ENCODE measurements at places on chromosomes 5 and 9. TPM values are rescaled to one million over a fixed set of nuclear protein-coding genes. Genes with fewer than 3 reads are reported as not detected.

Gene MEIKIN
- not detected for polyA plus RNA-seq

Gene LHX2
- 0.72 TPM for polyA plus RNA-seq

Gene INIP
- 4.6 TPM for polyA plus RNA-seq

Gene CDH9
- polyA plus RNA-seq = 1.0 TPM

Gene CYLC2
- polyA plus RNA-seq = not detected

Gene SLC36A1
- 13.3 TPM for polyA plus RNA-seq

- H3K4me1 ChIP-seq = peaks cover 5% of the 10 kb centered on the region
- H3K27me3 ChIP-seq = no peaks in the 10 kb centered on the region
- no peak for DNase-seq
- no peak overlapping the region for H3K27ac ChIP-seq
- H3K4me3 ChIP-seq = no peak overlapping the region
Measured at GRCh38 chr5:87951661-87952060, 317.0 kb downstream of the TMEM161B start.

- H3K27ac ChIP-seq = no peak overlapping the region
- H3K36me3 ChIP-seq = no peaks in the 10 kb centered on the region
- DNase-seq = no peak
- H3K27me3 ChIP-seq = peaks cover 3% of the 10 kb centered on the region
- no peak overlapping the region for H3K4me3 ChIP-seq
- no peaks in the 10 kb centered on the region for H3K4me1 ChIP-seq
Measured at GRCh38 chr5:178069909-178070308, 43.4 kb upstream of the N4BP3 start.

DNA sequence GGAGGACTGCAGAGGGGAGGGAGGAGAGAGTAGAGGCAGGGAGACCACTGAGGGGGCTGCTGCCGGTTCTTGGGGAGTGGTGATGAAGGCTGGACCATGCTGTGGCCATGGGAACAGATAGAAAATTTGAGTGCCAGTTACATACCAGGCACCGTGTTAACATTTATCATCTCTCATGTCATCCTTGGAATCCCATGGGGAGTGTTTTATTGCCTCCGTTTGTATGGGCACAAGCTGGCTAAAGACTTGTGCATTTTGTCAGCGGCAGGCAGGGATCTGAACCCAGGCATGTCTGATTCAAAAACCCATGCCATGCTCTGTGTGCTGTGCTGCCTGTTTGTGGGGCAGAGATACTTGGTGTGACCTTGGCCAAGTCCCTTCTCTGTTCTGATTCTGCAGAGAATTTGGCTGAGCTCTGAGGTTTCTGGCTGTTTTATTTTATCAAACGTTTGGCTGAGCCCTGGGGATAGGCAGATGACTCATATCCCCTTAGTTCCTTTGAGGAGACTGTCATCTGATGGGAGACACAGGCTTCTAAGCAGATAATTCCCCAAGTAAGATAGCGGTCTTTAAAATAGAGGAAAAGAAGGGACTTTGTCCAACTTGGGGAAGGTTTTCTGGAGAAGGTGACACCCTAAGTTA lies 22.2 kb downstream of the COL27A1 start:
- H3K36me3 ChIP-seq = no peaks in the 10 kb centered on the region
- H3K27ac ChIP-seq = no peak overlapping the region
- H3K4me1 ChIP-seq = no peaks in the 10 kb centered on the region
- no peak overlapping the region for H3K4me3 ChIP-seq
- H3K27me3 ChIP-seq = no peaks in the 10 kb centered on the region

- DNase-seq = no peak
- no peaks in the 10 kb centered on the region for H3K4me1 ChIP-seq
- no peak overlapping the region for H3K27ac ChIP-seq
- H3K36me3 ChIP-seq = no peaks in the 10 kb centered on the region
- H3K27me3 ChIP-seq = no peaks in the 10 kb centered on the region
Measured at GRCh38 chr9:27672718-27673117, 99.4 kb upstream of the C9orf72 start.

GRCh38 chr5:32831624-32832023 lies 120.5 kb downstream of the NPR3 start:
- no peak overlapping the region for H3K4me3 ChIP-seq
- no peaks in the 10 kb centered on the region for H3K36me3 ChIP-seq
- H3K27me3 ChIP-seq = no peaks in the 10 kb centered on the region
- no peak overlapping the region for H3K27ac ChIP-seq
- no peaks in the 10 kb centered on the region for H3K4me1 ChIP-seq

DNA sequence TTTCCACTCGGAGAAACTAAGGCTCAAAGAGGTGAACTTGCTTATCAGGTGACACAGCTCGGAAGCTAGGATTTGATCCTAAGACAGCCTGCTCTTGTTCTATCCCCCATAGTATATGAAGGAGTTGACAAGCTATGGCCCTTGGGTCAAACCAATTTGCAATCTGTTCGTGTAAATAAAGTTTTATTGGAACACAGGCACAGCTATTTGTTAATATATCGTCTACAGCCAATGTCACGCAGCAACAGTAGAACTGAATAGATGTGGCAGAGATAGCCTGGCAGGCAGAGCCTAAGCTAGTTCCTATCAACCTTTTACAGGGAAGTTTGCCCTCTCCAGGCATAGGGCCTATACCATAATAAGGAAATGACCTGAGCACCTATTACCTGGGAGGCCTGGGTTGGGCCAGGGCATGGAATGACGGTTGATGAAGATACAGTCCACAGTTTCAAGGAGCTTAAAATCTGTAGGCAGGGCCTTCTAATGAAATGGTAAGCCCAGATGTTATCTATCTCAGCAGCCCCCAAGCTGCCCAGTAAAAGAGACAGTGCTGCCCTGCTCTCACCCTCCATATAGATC lies 179.0 kb downstream of the TTLL11 start:
- no peak for DNase-seq
- no peak overlapping the region for H3K4me3 ChIP-seq
- H3K36me3 ChIP-seq = no peaks in the 10 kb centered on the region
- no peaks in the 10 kb centered on the region for H3K27me3 ChIP-seq
- H3K4me1 ChIP-seq = no peaks in the 10 kb centered on the region

GRCh38 chr5:83340511-83340918 lies 131.0 kb upstream of the VCAN start:
- no peak overlapping the region for H3K4me3 ChIP-seq
- H3K4me1 ChIP-seq = 0 out of 2 replicates have a peak, but pooled peaks cover 2% of the 10 kb centered on the region
- no peaks in the 10 kb centered on the region for H3K27me3 ChIP-seq

DNA sequence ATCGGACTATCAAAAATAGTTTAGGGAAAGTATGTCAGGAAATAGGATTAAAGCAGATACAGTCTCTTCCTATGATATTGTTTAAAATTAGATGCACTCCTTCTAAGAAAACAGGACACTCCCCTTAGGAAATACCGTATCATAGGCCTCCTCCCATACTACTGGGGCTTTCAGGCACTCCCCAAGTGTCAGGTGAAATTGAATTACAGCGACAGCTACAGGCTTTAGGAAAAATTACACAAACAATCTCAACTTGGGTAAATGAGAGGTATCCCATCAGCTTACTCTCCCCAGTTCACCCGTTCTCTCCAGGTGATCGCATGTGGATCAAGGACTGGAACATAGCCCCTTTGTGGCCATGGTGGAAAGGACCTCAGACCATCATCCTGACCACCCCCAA lies 110.4 kb upstream of the EPB41L4A start:
- no peaks in the 10 kb centered on the region for H3K27me3 ChIP-seq
- H3K4me1 ChIP-seq = 0 out of 2 replicates have a peak, but pooled peaks cover 2% of the 10 kb centered on the region

GRCh38 chr5:50623666-50624065 lies 42.8 kb upstream of the PARP8 start:
- H3K27me3 ChIP-seq = no peaks in the 10 kb centered on the region
- no peaks in the 10 kb centered on the region for H3K36me3 ChIP-seq
- DNase-seq = no peak
- H3K27ac ChIP-seq = no peak overlapping the region
- no peaks in the 10 kb centered on the region for H3K4me1 ChIP-seq

DNA sequence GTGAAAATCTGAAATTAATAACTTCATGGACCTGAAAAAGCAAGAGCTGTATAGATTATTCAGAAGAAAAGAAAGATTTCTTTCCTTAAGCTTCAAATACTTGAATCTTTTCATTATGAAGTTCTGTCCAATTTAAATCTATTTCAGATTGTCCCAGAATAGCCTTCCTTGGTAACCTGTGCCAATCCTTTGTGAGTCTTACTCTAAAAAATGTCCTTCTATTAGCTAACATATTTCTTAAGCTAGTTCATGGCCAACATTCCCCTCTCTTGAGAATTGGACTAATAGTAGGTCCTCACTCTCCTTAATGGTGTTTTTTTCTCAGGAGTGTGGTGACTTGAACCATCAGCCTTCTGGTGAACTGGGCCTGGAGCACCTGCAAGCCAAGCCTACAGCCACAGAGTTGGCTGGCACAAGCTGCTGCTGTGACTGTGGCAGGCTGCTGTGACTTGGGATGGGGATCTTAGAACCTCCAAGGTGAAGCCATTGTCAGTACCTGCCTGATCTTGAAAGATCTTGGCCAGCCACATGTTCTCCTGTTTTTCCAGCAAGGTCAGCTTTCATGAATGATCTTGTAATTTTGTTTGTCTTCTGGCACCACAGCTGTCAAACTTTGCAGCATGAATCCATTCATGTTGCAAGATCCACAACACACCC lies 262.6 kb upstream of the MAP3K1 start:
- H3K36me3 ChIP-seq = no peaks in the 10 kb centered on the region
- H3K27me3 ChIP-seq = no peaks in the 10 kb centered on the region
- no peak overlapping the region for H3K4me3 ChIP-seq
- DNase-seq = no peak
- no peak overlapping the region for H3K27ac ChIP-seq
- H3K4me1 ChIP-seq = no peaks in the 10 kb centered on the region

DNA sequence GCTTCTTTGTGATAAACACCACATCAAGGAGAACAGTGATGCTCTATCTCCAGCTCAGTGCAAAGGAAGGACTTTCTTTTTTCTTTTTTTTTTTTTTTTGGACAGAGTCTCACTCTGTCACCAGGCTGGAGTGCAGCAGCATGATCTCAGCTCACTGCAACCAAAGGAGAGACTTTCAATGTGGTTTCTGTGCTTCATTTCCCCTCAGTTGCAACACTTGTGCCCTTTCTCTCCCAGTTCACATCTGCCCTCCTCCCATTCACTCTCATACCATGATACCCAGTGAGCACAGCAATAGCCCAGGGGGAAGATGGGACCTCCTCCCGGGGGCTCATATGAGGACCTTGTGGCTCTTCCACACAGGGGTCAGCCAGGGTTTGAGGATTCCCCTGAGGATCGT lies 110.0 kb downstream of the MTRR start:
- no peaks in the 10 kb centered on the region for H3K27me3 ChIP-seq
- DNase-seq = no peak
- no peak overlapping the region for H3K4me3 ChIP-seq
- no peaks in the 10 kb centered on the region for H3K36me3 ChIP-seq

GRCh38 chr5:54602475-54602874 lies 84.9 kb downstream of the SNX18 start:
- no peak for DNase-seq
- no peaks in the 10 kb centered on the region for H3K36me3 ChIP-seq
- no peak overlapping the region for H3K4me3 ChIP-seq
- no peaks in the 10 kb centered on the region for H3K27me3 ChIP-seq
- H3K27ac ChIP-seq = no peak overlapping the region

GRCh38 chr9:87270221-87270847 lies 227.3 kb upstream of the DAPK1 start:
- no peaks in the 10 kb centered on the region for H3K36me3 ChIP-seq
- no peak overlapping the region for H3K4me3 ChIP-seq
- no peak for DNase-seq
- no peaks in the 10 kb centered on the region for H3K4me1 ChIP-seq
- H3K27me3 ChIP-seq = no peaks in the 10 kb centered on the region

- H3K36me3 ChIP-seq = no peaks in the 10 kb centered on the region
- no peak overlapping the region for H3K27ac ChIP-seq
Measured at GRCh38 chr5:120103495-120103894, 360.6 kb upstream of the PRR16 start.

Measured in H1 (cell line).